Stimulated activated CD4-positive, alpha-beta T cell treated with anti-CD3 and anti-CD28 coated beads, Interleukin-1b, Interleukin-23, amount 100 ng/mL, for 24 hours (primary cell): ENCODE measurements at places on chromosomes 11 and 22.

DNA sequence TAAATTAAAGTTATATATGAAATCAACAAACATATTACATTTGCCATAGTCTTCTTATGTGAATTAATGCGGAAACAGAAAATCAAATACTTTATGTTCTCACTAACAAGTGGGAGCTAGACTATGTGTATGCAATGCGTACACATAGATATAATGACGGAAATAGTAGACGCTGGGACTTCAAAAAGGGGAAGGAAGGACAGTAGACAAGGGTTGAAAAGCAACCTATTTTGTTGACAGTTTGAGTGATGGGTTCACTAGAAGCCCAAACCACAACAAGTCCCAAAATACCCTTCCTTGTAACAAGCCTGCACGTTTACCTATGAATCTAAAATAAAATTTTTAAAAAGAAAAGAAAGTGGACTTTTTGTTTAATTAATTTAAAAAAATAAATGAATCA is 430.8 kb upstream of the CNTN5 start:
- DNase-seq, result no peak

- peak; percentile 10 for DNase-seq
Observed at GRCh38 chr11:116224154-116224888, 548.5 kb downstream of the BUD13 start.

DNA sequence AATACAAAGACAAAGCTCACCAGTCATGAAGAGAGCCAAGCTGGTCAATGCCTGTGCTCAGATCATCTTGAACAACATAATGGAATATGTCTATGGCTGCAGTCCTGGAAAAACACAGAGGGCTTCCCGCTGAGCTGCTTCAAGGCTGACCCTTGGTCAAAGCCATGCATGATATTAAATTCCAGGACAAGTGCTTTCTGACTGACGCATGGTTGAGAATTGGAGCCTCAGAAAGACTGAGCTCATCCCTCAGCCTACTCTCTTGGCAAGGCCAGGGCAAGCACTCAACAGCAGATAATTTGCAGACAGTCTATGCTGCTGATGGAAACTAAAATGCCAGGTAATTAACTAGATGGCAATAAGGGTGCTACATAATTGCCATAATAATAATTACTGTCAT is 89.2 kb downstream of the GALNT18 start:
- DNase-seq, result no peak

DNA sequence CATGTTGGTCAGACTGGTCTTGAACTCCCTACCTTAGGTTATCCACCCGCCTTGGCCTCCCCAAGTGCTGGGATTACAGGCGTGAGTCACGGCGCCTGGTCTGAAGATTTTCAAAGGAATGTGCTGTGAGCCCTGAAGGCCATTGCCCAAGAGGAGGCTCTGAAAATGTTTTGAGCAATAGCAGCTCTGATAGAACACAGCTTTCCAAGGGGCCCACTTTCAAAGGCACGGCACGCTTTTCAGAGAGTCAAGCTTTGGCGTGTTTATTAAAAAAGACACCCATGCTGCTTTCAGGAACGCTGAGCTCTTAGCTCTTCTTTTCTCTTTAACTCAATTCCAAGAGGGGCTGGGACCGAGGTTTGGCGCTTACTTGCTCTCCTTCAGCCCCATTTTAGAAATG is 73.8 kb upstream of the CDON start:
- no peak for DNase-seq

DNA sequence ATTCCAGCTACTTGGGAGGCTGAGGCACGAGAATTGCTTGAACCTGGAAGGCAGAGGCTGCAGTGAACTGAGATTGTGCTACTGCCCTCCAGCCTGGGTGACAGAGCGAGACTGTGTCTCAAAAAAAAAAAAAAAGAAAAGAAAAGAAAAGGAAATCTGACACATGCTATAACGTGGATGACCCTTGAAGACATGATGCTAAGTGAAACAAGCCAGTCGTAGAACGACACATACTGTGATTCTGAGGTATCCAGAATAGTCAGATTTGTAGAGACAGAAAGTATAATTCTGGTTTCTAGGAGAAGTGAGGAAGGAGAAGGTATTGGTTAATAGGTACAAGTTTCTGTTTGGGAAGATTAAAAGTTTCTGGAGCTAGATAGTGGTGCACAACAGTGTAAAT is 6.7 kb upstream of the APOA5 start:
- no peak for DNase-seq

GRCh38 chr11:114155116-114155515 is 95.6 kb downstream of the ZBTB16 start:
- no peak for DNase-seq

GRCh38 chr11:61023086-61023965 is 51.8 kb downstream of the CD6 start:
- DNase-seq, result no peak

GRCh38 chr11:31798554-31799434 is 12.3 kb downstream of the PAX6 start:
- DNase-seq, result no peak

DNA sequence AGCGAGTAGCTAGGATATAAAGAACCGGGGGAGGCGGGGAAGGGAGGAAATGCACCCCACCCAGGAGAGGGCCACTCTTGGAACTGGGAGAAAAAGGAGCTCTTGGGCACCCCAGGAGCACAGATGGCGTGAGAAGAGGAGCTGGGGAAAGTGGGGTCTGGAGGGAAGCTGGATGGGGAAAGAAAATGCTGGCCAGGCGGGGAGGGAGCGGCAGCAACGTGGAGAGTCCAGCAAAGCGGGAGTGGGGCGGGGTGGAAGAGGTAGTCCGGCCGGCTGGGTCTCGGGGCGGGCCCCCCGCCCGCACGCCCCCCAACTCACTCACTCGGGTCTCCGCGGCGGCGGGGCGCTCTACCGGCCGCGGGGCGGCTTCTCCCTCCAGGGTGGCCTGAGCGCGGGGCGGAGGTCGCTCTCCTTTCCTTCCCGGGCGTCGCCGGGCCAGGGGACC is 522 bp downstream of the TOB2 start:
- no peak for DNase-seq

DNA sequence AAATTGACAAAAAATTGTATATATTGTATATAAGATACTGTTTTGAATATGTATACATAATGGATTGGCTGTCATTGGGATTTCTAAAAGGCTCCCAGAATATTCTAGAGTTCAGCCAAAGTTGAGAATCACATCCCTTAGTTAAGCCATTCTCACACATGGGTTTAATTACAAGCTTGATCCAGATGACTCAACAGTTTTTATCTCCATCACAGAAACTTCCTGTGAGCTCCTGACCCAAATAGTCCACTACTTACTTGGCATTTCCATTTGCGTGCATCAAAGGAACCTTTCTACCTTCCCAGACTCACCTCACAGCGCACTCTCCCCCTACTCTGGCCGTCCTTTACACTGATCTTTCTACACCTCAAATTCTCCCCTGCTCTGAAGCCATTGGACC is 184.8 kb upstream of the ARHGAP20 start:
- DNase-seq, result no peak

GRCh38 chr11:18191376-18191775 is 18.7 kb downstream of the MRGPRX4 start:
- DNase-seq, result no peak

DNA sequence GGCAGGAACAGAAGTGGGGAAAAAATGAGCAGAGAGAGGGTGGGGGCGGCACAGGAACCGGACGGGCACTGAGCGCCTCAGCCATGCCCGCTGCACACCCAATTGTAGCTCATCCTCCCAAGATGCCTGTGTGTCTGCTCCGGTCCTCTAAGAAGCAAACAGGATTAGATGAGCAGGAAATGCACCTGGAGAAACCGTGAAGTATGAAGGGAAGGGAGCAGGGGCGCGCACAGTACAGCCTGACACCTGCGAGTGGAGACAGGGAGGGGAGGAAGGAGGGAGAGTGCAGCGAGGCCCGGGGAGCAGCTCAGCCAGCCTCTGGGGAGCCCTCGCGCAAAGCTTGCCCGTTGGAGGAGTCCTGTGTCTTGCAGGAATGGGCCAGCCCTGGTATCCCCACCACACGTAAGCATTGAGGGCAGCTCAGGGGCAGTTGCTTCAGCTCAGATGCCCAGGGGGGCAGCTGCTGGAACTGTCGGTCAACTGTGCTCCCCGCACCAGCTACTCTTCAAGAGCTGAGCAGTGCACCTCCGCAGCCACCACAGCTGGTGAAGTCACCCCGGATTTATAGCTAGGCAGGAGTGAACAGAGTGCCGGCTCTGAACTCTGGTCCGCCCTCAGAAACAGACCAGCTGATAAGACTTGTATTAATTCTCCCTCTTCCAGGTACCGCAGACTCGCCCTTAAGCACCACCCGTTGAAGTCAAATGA is 7.0 kb downstream of the DNAJB13 start:
- no peak for DNase-seq

GRCh38 chr11:134350381-134350780 is 18.6 kb downstream of the GLB1L2 start:
- no peak for DNase-seq

- no peak for DNase-seq
Observed at GRCh38 chr22:45651931-45652528, 19.6 kb upstream of the ATXN10 start.

- DNase-seq, result no peak
Observed at GRCh38 chr22:46124383-46125144, 25.8 kb upstream of the PPARA start.

DNA sequence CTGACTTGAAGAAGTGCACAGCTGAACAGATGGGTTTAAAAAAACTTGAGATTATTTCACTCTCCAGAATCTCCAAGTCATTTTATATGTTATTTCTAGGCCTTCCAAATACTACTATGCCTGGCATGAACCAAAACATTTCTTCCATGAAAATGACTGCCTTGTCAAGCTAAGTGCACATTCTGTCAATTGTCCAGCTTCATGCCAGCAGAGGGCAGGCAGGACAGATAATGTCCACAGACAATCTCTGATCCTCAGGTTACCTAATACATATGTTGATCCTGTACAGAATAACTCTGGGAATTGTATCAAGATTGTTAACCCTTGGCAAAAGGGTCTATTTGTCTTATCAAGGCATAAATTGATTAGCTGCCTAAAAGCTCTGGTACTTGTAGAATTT is 229.5 kb downstream of the AASDHPPT start:
- no peak for DNase-seq

- DNase-seq, result no peak
Observed at GRCh38 chr22:22823131-22823810, 64.3 kb upstream of the IGLL5 start.

DNA sequence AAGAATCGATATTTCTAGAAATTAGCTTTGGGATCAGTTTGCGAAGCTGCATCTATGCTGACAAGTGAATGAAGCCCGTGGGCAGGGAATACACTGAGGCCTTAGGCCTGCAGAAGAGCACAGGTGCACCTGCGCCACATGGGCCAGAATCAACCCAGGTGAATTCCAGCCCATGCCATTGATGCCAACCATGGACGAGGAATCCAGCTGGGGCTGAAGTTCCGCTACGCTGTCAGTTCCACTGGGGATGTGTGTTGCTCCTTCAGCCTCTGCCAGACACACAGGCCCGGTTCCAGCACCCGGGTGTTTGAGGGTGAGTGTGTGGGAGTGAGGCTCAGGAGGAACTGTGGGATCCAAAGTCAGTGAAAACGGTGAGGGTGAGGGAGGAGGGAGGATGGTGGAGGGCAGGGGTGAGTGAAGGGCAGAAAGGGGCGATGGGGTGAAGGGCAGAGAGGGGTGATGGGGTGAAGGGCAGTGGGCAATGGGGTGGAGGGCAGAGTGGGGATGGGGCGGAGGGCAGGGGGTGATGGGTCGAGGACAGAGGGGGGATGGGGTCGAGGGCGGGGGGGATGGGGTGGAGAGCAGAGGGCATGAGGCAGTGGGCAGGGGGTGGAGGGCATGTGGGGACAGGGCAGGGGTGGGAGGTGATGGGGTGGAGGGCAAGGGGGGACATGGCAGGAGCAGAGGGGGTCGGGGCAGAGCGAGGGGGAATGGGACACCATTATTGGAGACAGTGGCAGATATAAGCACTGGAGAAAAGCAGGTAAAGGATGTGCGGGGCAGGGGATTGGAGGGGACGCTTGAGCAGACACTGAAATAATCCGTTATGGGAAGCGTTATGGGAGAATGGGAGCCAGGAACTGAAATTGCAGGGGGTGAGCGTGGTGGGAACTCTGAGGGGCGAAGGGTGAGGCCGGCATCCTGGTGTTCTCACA is 931.6 kb downstream of the BRD1 start:
- no peak for DNase-seq

GRCh38 chr11:119803726-119804294 is 74.8 kb upstream of the NECTIN1 start:
- no peak for DNase-seq

- no peak for DNase-seq
Observed at GRCh38 chr11:13205486-13205885, 72.1 kb upstream of the BMAL1 start.

DNA sequence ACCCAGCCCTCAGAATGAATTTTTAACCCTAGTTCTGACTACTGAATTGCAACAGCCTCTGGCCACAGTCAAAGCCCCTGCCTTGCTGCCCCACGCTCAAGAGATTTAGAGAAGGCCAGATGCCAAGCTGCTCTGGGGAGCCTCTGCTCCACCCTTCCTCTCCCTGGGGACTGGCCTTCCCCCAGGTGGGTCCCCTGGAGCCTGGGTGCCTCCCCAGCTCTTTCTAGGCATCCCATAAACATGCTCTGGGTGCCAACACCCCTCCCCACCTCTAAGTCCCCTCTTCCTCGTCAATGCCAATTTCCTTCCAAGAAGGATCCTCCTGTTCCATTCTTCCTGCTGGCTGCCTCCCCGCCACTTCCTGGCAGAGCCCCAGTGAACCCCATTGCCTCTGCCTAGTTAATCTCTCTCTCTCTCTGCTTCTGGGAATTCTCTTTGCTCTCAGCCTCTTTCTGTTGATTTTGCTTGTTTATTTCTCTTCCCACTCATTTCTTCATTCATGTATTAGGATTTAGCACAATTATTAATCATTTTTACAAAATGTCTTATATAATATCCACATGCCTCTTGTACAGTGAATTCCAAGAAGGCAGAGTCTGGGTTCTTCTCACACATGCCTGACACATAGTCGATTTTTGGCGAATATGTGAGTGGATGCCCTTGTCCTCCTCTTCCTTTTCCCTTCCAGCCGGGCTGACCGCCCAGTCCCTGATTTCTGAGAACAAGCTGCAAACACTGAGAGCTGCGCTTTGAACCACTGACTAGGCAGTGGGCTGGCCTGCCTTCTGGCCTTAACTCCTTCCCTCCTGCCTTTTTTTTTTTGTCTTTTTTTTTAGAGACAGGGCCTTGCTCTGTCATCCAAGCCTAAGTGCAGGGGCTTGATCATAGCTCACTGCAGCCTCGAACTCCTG is 17.5 kb downstream of the UQCR10 start:
- DNase-seq, result no peak

DNA sequence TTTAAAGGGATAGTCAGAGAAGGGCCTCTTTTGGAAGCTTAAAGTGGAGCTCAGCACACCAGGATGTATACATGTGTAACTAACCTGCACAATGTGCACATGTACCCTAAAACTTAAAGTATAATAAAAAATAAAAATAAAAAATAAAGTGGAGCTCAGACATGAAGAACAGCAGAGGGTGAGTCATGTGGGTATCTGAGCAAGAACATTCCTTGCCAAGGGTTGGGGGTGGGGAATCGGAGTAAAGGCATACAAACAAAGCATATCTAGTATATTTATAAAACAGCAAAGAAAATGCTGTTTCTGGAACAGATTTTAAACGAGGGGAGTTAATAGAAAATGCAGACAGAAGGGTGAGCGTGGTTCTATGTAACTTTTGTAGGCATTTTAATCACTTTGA is 562.6 kb upstream of the ANO3 start:
- no peak for DNase-seq
